Activated gamma-delta T cell (primary cell): ENCODE measurements at places on chromosomes 7 and 10.

GRCh38 chr7:30335763-30336487 is 51.5 kb downstream of the ZNRF2 start:
- no peak for DNase-seq

- no peak for DNase-seq
Measured at GRCh38 chr10:128898133-128898915, 568.7 kb upstream of the MGMT start.

GRCh38 chr10:112278871-112279270 is 4.3 kb upstream of the TECTB start:
- DNase-seq = no peak

GRCh38 chr10:101525848-101526247 is 62.2 kb downstream of the POLL start:
- DNase-seq = no peak

DNA sequence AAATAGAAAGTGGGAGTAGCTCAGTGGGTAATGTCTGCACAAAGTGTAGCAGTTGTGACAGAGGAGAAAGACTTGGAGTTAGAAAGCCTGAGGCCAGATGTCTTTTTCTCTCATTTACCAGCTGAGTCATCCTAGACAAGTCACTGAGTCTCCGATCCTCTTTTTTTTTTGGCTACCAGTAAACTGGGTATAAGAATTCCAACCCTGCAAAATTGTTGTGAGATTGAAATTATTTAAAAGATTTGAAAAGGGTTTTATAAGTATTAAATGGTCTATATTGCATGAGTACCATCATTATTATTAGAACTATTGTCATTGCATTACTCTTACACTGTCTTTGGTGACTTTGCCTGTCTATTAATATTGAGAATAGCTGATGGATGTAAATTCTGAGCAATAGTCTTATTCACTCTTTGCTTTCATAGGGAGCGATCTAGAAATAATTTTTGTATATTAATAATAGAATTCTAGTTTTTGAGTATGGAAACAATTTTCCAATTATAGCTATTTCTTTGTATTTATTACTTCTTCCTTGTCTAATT is 74.0 kb downstream of the ARID5B start:
- no peak for DNase-seq

DNA sequence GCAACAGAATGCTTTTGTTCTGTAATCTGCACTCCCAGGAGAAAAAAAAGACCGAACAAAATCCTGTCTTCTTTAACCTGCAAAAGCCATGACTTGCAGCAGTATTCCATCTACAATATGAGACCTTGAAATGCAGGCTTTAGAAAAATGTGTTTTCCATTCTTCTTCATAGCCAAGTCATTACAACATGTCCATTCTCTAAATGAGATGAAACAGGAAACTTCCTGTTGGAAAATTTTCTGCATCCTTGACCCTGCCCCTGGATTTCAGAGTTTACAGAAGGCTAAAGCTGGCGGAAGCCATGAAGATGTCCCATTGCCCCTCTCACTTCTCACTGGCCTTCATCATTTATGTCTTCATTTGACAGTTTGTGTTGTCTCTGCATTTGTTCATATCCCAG is 546.4 kb downstream of the TNS3 start:
- no peak for DNase-seq

- DNase-seq = no peak
Measured at GRCh38 chr7:115145512-115145911, 223.6 kb downstream of the MDFIC start.

DNA sequence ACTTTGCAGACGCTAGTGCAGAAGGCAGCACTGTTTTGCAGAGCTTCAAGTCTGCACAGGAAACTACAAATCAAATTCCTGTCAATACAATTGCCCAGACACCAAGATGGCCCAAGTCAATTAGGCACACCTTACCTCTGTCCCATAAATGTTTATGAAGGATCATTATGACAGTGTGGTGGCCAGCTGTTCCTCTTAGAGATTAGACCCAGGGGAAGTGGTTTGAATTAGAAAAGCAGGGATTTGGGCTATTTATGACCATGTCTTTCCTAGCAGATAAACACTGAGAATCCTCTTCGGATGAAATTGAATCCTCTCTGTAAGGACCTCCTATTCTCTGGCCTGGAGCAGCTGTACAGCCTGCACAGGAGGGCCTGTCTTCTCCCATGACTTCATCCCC is 9.9 kb upstream of the NEUROG3 start:
- no peak for DNase-seq

DNA sequence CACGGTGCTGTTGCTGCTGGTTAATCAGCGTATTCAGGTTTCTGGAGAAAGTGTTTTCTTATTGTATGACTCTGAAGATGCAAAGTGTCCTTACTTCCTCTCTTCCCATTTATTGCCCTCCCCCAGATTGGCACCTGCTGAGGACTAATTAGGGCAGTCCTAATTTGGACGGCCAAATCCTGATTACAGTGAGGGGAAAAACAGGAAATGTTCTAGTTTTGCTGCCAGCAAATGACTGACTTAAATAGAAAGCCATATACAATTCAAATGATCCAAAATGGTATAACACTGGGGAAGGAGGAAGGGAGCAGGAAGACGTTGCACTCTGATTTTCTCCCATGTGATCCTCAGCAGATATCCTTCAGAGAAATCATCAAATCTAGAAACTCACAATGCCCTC is 222.4 kb upstream of the LRGUK start:
- no peak for DNase-seq

GRCh38 chr7:21891291-21891690 is 54.4 kb downstream of the CDCA7L start:
- no peak for DNase-seq

DNA sequence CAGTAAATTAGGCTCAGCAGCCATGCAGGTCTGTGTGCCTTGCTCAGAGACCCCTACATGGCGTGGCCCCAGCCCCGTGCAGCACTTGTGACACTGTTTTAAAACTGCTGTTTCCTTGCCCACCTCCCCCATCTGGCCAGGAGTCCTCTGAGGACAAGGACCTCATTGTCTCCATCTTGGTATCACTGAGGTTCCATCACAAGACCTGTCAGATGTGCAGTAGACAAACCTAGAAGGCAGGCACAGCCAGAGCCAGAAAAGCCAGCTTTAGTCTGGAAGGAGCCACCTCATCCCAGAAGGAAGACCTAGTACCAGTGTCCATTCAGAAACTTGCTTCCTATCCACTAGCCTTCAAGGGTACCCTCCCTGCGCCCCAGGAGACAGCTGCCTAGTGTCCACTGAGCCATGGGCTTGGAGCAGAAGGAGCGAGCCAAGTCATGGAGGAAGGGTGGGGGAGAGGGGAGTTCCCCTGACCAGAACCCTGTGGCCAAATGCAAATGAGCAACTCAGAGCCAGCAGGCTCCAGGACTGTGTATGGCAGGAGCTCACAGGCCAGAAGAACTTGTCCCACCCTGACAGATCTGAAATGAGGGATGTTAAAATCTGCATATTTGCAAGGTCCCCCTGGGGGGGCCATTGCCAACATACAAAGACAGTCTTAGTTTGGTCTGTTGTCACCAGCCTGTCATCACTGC is 176.1 kb downstream of the SH3PXD2A start:
- no peak for DNase-seq

DNA sequence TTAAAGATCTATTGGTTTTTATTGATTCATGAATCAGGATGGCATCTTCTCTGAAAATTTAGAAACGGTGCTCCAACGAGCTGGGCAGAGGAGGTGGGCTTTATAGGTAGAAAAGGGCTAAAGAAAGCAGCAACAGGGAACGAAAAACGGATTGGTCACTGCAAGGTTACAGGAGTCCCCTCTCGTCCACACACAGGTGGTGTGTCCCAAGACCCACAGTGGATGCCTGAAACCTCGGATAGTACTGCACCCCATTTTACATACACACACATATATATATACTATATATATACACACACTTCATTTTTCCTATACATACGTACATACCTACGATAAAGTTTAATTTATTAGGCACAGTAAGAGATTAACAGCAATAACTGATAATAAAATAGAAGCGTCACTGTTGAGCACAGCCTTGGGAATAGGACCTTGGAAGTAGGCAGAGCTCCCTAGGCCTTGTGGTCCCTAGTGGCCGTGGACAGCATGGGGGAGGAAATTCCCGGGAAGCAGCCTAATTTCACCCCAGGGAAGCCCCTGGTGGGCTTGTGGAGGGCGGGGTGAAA is 737 bp upstream of the NUB1 start:
- DNase-seq = no peak

GRCh38 chr10:74419958-74420375 is 268.9 kb downstream of the ADK start:
- DNase-seq = no peak

DNA sequence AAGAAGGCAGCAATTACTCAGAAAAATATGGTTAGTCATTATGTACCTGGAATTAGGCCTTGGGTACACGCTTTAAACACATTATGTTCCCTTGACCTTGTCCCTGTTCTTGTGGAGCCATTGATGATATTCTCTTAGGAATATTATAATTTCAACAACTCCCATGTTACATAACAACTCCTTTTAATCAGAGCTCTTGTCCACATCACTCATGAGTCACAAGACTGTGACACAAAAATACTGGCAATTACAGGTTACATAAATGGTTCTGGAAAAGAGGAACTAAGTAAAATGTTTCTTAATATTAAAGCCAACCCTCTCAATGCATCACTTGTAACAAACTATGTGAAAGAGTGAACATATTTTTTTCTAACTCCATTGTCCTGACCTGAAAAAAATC is 143.8 kb upstream of the PCLO start:
- no peak for DNase-seq

DNA sequence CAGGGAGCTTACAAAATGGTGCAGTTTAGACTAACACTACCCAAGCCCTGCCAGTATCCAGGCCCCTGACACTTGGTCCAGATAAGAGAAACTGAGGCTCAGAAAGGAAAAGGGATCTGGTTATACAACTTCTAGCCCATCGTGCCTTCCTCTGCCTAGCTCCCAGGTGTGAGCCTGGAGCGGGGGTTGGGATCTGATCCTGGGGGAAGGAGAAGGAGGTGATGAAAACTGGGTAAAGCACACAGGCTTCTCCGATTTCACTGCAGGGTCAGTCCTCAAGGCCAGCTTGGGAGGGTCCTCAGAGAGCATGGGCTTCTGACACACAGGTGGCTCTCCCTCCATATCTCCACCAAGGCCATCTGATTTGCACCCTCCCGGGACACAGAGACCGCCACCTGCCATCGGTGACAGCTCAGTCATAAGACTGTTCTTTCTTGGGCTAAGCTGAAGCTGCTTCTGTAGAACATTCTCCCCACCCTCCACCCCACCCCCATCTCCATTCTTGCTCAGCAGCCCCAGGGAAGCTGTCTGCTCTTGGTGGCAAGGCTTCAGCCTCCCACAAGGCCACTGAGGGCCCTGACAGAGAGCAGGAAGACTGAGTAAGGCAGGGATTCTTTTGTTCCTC is 16.4 kb downstream of the SRRM3 start:
- no peak for DNase-seq

- DNase-seq = no peak
Measured at GRCh38 chr10:55183993-55184392, 383.0 kb upstream of the PCDH15 start.
